Stimulated activated CD4-positive, alpha-beta T cell treated with anti-CD3 and anti-CD28 coated beads, Interleukin-12 subunit alpha, Interleukin-12 subunit beta, amount 100 ng/mL, for 24 hours (primary cell): ENCODE measurements at places on chromosomes 5 and 9.

GRCh38 chr5:128466980-128467379, 71.1 kb downstream of the FBN2 start:
- DNase-seq, result no peak

DNA sequence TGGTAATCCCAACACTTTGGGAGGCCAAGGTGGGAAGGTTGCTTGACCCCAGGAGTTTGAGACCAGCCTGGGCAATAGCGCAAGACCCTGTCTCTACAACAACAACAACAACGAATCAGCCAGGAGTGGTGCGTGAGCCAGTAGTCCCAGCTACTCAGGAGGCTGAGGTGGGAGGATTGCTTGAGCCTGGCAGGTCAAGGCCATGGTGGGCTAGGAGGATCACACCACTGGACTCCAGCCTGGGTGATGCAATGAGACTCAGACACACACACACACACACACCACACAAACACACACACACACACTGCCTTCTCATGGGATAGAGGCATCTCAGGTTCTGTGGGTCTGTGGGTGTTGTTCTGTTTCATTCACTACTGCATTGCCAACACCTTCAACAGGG, 115.0 kb downstream of the DCP2 start:
- DNase-seq, result no peak

- no peak for DNase-seq
These were observed 73.6 kb upstream of the ALDH1B1 start for GRCh38 chr9:38318759-38319495.

DNA sequence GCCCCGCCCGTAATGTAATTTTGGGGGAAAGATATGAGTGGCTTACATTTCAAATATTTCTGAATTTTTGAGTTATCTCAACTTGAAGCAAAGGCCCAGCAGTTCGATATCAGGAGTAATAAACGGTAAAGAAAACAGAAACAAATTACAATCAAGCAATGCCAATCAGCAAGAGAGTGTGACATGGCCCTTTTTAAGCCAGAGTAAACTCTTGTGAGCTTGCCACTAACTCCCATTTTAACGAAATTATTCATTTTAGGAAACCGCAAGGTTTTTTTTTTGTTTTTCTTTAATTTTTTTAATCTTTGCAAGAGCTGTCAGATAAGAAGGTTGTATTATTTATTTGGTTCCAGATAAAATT, 17.6 kb upstream of the CDK7 start:
- no peak for DNase-seq

DNA sequence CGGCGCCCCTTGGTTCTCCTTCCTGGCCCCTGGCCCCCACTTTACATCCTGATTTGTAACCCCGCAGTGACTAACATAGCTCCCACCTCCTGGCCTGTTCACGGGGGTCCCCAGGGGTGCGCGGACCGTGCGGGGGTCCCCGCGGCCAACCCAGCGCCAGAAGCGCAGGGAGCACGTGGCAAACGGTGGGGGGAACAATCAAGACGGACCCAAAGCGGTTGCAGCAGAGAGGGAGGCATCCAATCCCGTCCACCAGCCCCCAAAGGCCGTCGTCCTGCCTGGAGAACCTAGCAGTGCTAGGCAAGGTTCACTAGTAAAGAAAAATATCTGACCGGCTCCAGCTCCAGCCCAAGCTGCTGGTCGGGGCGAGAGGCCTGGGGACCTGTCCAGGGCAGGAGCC, 201.5 kb downstream of the AUH start:
- DNase-seq, result no peak

DNA sequence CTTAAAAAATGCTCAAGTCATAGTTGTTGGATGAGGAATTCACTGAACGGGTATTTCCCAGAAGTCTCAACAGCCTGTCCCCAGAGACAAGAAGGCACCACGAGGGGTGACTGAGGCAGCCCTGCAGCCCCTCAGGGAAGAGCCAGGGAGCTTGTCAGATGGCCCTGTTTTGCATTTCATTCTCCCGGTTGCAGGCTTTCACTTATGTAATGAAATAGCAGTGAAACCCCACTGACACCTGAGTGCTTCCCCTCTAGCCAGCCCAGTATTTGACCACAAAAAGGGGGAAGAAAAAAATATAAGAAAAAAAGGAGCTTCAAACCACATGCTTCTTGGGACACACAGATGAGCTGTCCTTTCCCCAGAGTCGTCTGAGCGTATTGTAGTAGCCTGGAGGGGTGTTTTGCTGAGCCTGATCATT, 75.3 kb upstream of the IL12B start:
- DNase-seq, result no peak

GRCh38 chr5:169736653-169737052, 99.6 kb downstream of the DOCK2 start:
- DNase-seq, result no peak

- no peak for DNase-seq
These were observed 13.7 kb downstream of the OR1J1 start for GRCh38 chr9:122463828-122464632.

DNA sequence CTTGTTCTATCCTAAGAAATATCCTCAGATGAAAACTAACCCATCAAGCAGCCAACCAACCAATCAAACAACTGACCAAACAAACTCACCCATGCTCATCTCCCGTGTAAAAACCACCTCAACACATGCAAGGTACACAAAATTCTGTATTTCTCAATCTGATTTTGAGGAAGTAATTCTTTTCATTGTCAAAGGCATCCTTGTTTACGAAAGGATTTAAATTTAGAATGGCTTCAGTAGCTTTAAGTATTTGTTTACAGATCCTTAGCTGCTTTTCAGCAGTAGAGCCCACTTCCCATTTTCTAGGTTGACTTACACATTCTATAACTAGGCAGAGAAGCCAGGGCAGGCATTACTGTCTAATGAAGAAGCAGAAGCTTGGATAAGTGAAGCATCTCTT, 78.6 kb downstream of the NTRK2 start:
- no peak for DNase-seq

GRCh38 chr5:53249529-53250200, 140.1 kb upstream of the MOCS2 start:
- DNase-seq, result no peak

DNA sequence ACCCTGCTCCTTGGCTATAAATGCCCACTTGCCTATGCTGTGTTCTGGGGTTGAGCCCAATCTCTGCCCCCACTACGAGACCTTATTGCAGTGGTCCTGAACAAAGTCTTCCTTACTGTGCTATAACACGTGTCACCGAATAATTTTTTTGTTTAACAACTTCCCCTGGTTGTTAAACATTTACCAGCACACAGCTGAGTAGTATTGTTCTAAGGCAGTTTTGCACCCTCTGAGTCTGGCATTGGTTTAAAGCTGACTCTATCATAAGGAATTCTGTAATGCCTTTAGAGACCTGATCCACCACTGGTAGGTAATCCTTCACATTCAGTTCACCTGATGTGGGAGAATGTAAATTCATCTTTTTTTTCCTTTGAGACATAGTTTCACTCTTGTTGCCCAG, 25.6 kb upstream of the ANKRD31 start:
- no peak for DNase-seq

DNA sequence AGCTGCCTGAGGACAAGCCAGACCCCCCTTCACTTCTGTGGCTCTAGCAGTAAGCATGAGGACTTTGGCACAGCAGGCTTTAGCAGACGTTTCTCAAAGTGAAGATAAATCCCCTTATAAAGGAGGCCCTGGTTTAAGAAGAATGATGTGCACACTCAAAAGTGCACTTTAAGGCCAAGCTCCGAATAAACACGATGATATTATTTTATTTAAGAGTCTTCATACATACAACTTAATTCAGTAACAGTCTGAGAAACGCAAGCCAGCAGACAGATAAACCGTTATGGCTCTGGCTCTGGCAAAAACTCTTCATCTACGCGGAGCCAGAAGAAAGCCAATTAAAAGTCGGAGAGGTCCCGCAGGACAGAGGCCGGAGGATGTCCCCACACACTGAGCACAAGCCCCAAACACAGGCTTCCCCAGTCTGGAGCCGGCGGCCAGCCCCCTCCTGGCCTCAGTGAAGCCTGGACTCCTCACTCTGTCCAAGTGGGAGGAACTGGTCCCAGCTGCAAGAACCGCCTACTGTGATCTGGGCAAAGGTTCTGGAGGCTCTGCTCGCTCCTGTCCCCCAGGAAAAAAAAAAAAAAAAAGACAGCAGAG, 44.6 kb downstream of the ADAMTS2 start:
- DNase-seq, result no peak

GRCh38 chr5:124232515-124232914, 513.9 kb downstream of the ZNF608 start:
- no peak for DNase-seq

GRCh38 chr5:55671975-55672374, 40.1 kb downstream of the SLC38A9 start:
- no peak for DNase-seq

DNA sequence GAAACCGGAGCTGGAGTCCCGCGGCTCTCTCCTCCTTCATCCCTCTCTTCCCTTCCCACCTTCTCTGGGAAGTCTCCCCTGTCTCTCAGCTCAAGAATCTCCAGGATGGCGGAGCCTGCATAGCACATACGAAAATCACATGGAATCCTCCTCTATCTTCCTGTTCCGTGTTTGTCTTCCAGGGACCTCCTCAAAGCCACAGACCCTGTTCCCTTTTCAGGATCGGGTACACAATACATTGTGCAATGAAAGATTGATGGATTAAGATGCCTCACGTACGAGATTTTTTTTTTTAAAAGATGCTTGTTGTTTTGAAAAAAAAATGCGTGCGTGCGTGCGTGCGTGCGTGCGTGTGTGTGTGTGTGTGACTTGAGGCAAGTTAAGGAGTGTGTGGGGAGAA, 46.6 kb upstream of the OLFM1 start:
- no peak for DNase-seq

GRCh38 chr9:122389799-122390481, 19.1 kb downstream of the PTGS1 start:
- DNase-seq, result no peak

DNA sequence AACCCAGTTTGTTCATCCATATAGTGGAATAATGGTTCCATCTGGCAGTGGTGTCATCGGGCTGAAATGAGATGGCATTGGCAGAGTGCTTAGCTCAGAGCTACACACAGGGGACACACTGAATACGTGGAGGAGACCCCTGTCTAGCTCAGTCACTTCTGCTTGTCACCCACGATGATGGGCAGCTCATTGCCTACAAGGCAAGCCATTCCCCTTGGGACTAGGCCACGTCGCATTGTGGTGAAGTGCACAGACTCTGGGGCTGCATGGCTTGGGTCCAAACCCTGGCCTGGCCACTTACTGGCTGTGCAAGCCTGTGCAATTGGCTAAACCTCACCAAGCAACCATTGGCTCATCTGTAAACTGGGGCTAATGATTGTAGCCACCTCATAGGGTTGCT, 3.2 kb upstream of the FBP1 start:
- no peak for DNase-seq

- no peak for DNase-seq
These were observed 131.2 kb downstream of the RAB3C start for GRCh38 chr5:58714046-58714445.

DNA sequence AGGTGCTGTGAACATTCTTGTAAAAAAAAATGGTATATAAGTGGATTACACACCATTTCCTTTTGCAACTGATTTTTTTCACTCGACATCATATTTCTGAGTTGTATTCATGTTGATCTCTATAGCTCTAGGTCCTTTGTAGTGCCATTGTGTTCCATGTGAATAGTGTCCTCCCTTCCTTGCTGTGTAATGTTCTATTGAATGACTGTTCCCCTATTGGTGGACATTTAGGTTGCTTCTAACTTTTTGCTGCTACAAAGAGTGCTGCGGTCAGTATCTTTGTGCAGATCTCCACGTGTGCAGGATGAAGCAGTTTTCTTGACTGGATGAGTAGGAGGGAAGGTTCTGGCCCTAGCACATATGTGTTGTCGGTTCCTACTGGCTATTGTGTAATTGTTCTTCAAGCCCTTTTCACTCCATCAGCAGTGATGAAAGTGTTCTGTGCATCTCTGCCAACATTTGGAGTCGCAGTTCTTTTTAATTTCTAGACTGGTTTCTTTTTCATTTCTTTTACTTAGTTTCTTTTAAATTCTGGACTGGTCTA, 20.2 kb downstream of the DAB2IP start:
- no peak for DNase-seq

GRCh38 chr5:180555168-180555921, 36.0 kb downstream of the SCGB3A1 start:
- no peak for DNase-seq

DNA sequence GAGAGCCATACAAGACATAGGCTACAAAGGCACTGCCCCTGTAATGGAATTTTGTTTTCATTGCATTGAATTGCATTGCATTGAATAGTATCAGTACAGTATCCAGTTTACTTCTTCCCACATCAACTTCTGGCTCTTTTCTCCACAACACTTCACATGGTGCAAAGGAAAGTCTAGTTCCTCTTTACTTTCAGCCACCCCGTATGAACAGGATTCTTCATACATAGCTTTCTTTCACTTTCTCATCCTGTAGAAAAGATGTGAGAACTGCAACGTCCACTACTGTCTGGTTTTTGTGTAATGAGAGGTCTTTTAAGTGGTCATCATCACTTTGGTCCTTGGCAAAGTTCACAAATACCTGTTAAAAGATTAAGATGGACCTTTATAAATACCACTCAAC, 20.2 kb downstream of the NIPSNAP3B start:
- DNase-seq, result no peak

DNA sequence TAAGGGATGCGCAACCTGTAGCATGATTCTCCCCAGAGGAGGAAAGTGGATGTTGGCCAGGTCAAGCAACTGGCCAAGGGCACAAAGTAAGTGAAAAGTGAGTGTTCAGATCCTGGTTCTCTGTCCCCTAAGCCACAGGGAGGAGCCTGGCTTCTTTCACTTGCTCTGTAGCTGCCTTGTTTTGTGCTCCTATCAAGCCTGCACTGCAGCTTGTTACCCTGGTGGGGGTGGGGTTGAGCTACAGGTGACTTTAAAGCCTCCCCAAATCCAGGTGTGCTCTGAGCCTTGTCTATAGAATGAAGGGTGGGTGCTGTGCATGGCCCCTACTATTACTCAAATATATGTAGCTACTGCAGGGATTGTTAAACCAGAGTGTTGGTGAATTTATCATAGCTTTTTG, 32.9 kb downstream of the RALGPS1 start:
- no peak for DNase-seq

- no peak for DNase-seq
These were observed 4.9 kb downstream of the NR4A3 start for GRCh38 chr9:99826579-99826978.

DNA sequence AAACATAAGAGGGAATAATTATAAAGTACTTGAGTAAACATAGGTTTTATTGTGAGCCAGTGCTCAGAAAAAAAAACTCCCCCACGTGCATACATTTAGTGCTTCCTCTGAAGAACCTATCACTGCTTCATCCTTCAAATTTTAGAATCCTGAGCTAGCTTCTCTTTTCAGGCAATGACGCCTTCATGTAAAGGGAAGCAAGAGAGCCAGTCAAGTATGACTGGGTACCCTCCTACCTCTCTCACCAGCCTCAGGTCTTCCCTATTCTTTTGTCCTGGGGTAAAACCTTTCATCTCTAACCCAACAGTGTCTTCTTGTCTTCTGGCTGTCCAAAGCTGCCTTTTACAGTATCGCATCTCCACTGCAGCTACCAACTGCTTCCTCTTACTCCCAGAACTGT, 32.0 kb downstream of the PLPP1 start:
- DNase-seq, result no peak
